ENCODE measurements at places on chromosomes 13 and 19. TPM values are rescaled to one million over a fixed set of nuclear protein-coding genes. Genes with fewer than 3 reads are reported as not detected.
A peak's percentile ranks its signal among the peaks of the same experiment; 100 is the strongest.

Gene ZNF699
- total RNA-seq: 4.2 TPM

Gene ZNF729
- not detected for total RNA-seq

Gene TBXA2R
- 0.36 TPM for total RNA-seq

Gene TMPRSS9
- total RNA-seq: 0.16 TPM

Gene TNNT1
- not detected for total RNA-seq

Gene NXNL1
- total RNA-seq: not detected

Gene ZNF468
- 17.1 TPM for total RNA-seq

Gene KLHL1
- 0.27 TPM for total RNA-seq

Gene HSD17B14
- total RNA-seq: 20.1 TPM

Gene ZNF730
- total RNA-seq: 0.36 TPM

Gene ATP7B
- 6.1 TPM for total RNA-seq

- H3K27me3 ChIP-seq: no peaks in the 10 kb centered on the region
- no peak overlapping the region for H3K27ac ChIP-seq
- DNase-seq: no peak
- H3K4me3 ChIP-seq: no peak overlapping the region
- no peaks in the 10 kb centered on the region for H3K4me1 ChIP-seq
These were observed 535.8 kb downstream of the KCTD12 start for GRCh38 chr13:76350399-76350798.

DNA sequence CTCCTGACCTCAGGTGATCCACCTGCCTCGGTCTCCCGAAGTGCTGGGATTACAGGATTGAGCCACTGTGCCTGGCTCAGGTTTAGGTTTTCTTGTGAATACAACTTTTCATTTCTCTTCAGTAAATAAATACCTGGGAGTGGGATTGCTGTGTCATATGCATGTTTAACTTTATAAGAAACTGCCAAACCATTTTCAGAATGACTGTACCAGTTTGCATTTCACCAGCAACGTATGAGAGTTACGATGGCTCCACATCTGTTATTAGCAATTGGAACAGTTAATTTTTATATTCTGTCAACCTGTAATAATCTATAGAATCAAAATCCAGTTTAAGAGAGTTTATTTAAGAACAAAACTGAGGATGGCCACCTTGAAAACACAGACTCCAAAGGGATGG lies 52.2 kb downstream of the TEX26 start:
- no peaks in the 10 kb centered on the region for H3K4me1 ChIP-seq
- DNase-seq: no peak
- no peak overlapping the region for H3K4me3 ChIP-seq

GRCh38 chr19:7534531-7535046 lies 928 bp upstream of the PNPLA6 start:
- H3K4me1 ChIP-seq: peaks cover 27% of the 10 kb centered on the region
- H3K27me3 ChIP-seq: no peaks in the 10 kb centered on the region
- peak; percentile 92 for DNase-seq
- peaks cover 42% of the 10 kb centered on the region for H3K36me3 ChIP-seq
- peak overlapping the region; percentile 87 for H3K27ac ChIP-seq
- H3K4me3 ChIP-seq: peak overlapping the region; percentile 84

GRCh38 chr19:7773841-7774240 lies 10.8 kb downstream of the CLEC4M start:
- no peak overlapping the region for H3K4me3 ChIP-seq
- no peaks in the 10 kb centered on the region for H3K36me3 ChIP-seq
- no peak for DNase-seq
- no peak overlapping the region for H3K27ac ChIP-seq

GRCh38 chr19:40284251-40284500 lies 969 bp downstream of the AKT2 start:
- H3K27me3 ChIP-seq: no peaks in the 10 kb centered on the region
- H3K27ac ChIP-seq: peak overlapping the region; percentile 99
- no peak for DNase-seq
- peaks cover 62% of the 10 kb centered on the region for H3K4me1 ChIP-seq
- H3K4me3 ChIP-seq: peak overlapping the region; percentile 91

DNA sequence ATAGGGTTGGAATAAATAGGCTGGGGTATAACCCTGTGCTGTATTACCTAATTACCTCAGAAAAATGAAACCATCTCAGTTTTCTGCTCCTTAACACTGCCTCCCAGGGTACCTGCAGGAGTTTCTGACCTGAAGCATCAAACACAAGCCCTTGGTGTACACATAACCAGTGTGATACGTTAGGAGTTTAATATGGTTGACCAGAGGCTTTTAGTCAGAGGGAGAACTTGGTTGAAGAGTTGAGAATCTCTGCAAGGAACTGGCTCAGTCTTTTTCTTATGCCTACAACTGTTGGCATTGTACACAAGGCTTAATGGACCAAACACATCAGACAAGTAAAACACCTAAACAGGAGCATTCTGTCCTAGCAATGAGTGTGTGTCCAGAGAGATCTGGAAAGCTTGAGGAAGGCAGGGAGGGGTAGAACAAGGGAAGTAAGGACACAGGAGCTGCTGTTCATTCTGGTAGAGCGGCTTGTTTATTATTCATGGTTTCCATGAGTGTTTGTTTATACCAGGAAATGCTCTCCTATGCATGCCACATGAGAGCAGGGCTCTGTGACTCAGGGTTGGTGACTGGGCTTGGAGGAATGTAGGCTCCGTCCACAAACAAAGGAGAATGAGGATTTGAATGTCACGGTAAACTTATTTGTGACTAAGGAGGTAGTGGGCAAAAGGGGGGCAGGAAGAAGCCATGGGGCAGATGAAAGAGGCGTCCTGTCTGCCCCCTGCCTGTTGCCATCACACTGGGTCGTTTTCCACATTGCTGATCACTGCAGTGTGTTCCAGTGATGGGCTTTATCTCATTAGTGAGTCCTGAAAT lies 11.9 kb upstream of the SPATA13 start:
- H3K4me1 ChIP-seq: peaks cover 6% of the 10 kb centered on the region
- peak overlapping the region; percentile 54 for H3K27ac ChIP-seq
- no peaks in the 10 kb centered on the region for H3K27me3 ChIP-seq
- no peak for DNase-seq

- peaks cover 25% of the 10 kb centered on the region for H3K36me3 ChIP-seq
- H3K4me3 ChIP-seq: no peak overlapping the region
- H3K27ac ChIP-seq: no peak overlapping the region
These were observed 6.1 kb downstream of the SMG9 start for GRCh38 chr19:43748685-43749084.

- H3K27me3 ChIP-seq: no peaks in the 10 kb centered on the region
- peak overlapping the region; percentile 15 for H3K27ac ChIP-seq
- H3K4me3 ChIP-seq: no peak overlapping the region
- DNase-seq: no peak
- no peaks in the 10 kb centered on the region for H3K4me1 ChIP-seq
- peaks cover 68% of the 10 kb centered on the region for H3K36me3 ChIP-seq
These were observed 73.2 kb upstream of the MLNR start for GRCh38 chr13:49146950-49147355.

- no peak overlapping the region for H3K27ac ChIP-seq
- no peak overlapping the region for H3K4me3 ChIP-seq
- no peak for DNase-seq
- no peaks in the 10 kb centered on the region for H3K27me3 ChIP-seq
- H3K36me3 ChIP-seq: peaks cover 17% of the 10 kb centered on the region
- peaks cover 35% of the 10 kb centered on the region for H3K4me1 ChIP-seq
These were observed 4.0 kb downstream of the PNKP start for GRCh38 chr19:49863254-49863934.

GRCh38 chr19:33254245-33254824 lies 28.7 kb upstream of the SLC7A10 start:
- H3K36me3 ChIP-seq: no peaks in the 10 kb centered on the region
- H3K4me1 ChIP-seq: no peaks in the 10 kb centered on the region
- no peak overlapping the region for H3K27ac ChIP-seq

GRCh38 chr19:18514800-18515682 lies 6.8 kb downstream of the ELL start:
- no peaks in the 10 kb centered on the region for H3K36me3 ChIP-seq
- no peak overlapping the region for H3K4me3 ChIP-seq
- peaks cover 36% of the 10 kb centered on the region for H3K4me1 ChIP-seq
- H3K27ac ChIP-seq: peak overlapping the region; percentile 48
- peak; percentile 83 for DNase-seq
- no peaks in the 10 kb centered on the region for H3K27me3 ChIP-seq

GRCh38 chr19:7928741-7929701 lies 3.1 kb upstream of the CTXN1 start:
- H3K4me1 ChIP-seq: peaks cover 76% of the 10 kb centered on the region
- H3K4me3 ChIP-seq: peak overlapping the region; percentile 19
- peaks cover 29% of the 10 kb centered on the region for H3K36me3 ChIP-seq
- DNase-seq: peak; percentile 92
